ENCODE measurements at places on chromosomes 12 and 14.

DNA sequence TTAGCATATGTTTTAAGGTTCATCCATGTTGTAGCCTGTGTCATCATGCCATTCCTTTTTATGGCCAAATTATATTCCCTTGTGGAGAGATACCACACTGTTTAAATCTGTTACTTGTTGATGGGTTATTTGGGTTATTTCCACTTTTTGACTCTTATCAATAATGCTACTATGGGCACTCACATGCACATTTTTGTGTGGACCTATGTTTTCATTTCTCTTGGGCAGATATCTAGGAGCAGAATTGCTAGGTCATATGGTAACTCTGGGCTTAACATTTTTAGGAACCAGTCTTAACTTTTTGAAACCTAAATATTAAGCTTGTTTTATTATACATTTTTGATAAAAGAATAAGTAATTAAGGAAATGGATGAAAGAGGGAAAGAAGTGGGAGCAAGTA, 4.0 kb downstream of the EML1 start:
- no peak for DNase-seq

DNA sequence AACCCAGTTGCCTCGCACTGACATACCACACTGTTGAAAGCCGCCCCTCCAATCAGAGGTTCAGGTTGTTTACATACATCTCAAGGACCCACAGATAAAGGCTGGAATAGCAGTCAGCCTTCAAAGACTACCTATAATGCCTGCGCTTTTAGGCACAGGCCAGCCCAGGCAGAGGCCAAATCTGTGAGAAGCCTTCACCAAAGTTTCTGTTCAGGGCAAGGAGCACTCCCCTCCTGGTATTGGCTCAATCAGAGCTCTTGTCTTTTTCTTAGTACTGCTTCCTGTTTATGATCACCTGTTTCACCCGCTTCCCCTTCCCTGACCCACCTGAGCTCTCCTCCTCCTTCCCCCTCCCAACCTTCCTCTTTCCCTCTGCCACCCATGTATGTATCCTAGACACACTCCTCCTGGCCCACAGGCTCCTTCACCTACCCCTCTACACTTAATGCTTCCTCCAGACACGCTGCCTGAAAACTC, 34.8 kb downstream of the DUSP16 start:
- no peak for DNase-seq

- DNase-seq: no peak
These were observed 2.4 kb upstream of the DYNC1H1 start for GRCh38 chr14:101961746-101962502.

DNA sequence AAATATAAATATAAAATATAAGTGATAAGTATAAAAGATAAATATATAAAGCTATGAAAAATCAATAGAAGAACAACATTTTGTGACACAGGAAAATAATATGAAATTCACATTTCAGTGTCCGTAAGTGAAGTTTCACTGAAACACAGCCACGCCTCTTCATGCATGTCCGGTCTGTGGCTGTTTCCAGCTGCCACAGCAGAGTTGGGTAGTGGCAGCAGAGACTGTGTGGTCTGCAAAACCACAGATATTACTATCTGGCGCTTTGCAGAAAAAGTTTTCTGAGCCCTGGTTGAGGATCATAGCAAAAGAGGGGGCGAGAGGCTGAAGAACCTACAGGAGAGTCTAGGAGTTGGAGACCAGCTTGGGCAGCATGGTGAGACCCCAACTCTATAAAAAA, 780 bp downstream of the SERPINA4 start:
- no peak for DNase-seq

GRCh38 chr14:104678901-104679705, 10.3 kb upstream of the INF2 start:
- no peak for DNase-seq

- DNase-seq: no peak
These were observed 201.2 kb downstream of the DAD1 start for GRCh38 chr14:22387776-22388241.

DNA sequence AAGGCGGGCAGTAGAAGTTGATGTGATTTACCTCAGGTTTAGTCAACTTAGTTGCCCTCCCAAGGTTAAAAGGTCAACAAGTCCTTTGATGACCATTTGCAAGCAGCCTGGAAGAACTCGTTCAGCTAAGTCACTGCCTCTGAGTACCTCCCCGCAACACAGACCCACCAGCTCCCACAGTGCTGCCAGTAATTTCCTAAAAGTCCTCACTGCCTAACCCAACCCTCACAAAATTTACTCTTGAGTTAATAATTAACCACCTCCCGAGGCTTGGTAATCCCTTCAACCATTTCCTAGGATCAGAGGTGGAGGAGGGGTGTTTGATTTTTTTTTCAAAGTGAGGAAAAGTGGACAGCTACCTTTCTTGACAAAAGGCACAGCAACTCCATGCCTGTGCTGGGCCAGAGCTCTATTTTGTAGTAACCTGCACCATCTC, 55.8 kb downstream of the MAP3K9 start:
- no peak for DNase-seq

- DNase-seq: no peak
These were observed 180.9 kb upstream of the SFSWAP start for GRCh38 chr12:131530041-131530332.

DNA sequence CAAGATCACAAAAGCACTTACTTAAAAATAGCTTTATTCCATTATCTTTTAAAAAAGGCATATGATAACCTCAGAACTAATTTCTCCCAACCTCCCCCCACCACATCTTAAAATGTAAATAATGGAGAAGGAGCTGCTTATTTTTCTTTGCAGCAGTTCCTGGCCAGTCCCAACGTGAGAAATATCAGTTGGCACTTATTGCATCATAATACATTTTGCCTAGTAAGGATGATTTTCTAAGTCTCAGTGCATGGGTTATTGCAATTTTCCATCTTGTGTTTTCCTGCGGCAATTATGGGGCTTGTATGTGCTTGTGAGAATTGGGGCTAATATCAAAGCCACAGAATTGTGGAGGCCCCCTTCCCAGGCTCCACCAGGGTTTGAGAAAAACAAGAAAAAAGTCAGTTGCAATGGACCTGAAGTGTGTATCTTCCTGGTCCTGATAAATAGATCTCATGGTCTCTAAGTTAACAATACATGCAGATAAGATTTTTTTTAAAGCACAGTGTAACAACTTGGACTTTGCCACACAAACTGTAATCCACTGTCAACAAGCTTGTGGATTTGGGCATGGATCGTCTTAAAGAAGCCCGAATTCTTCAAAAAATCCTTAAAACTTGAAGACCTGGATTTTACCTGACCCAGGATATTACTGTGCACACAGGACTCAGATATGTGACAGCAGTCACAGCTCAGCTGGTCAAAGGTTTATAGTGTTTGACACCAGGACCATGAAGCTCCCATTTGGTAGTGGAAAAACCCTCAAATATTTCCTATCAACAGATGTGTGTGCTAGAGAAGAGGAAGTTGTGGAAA, 2.8 kb upstream of the WSB2 start:
- no peak for DNase-seq

DNA sequence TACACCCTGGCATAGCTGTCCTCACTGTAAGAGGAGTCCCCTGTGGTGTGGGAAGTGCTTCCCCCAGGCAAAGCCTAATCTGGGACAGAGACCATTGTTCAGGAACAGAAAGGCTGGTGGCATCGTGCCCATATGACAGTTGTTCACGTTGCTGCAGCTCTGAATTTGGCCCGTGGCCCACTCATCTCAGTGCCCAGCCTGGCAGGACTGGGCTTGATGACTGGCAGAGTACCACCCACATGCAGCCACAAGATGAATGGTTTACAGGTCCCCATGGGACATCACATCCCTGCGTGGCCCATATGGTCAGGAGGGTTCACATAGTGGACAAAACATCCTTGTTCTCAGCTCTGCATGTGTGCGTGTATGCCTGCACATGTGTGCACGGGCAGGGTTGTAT, 17.5 kb downstream of the IQSEC3 start:
- DNase-seq: no peak

GRCh38 chr12:120879102-120879501, 25.1 kb downstream of the SPPL3 start:
- DNase-seq: no peak
